ENCODE measurements at places on chromosomes 6 and 20. TPM values are rescaled to one million over a fixed set of nuclear protein-coding genes. Genes with fewer than 3 reads are reported as not detected.
A peak's percentile ranks its signal among the peaks of the same experiment; 100 is the strongest.

The QRSL1 gene
- total RNA-seq = 15.4 TPM

The IFT52 gene
- 18.7 TPM for total RNA-seq

The EDN1 gene
- total RNA-seq = 6.7 TPM

The GLYATL3 gene
- total RNA-seq = not detected

The GNAS-AS1 gene
- 1.2 TPM for total RNA-seq

DNA sequence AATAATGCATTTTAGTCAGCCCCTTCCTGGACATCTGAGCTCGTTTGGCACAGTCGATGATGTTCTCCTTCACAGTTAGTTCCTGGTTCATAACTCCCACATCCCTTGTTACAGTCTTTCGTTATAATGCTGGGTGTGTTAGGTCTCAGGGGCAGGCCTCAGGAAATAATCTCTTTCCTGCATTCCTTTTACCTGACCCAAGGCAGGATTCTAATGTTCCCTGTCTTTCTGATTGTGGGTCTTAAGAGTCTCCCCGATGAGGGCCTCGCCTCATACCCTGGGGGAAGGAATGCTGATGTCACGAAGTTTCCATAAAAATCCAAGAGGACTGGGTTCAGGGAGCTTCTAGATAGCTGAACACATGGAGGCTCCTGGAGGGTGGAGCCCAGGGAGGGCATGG is 104.0 kb upstream of the CARMIL1 start:
- no peak for DNase-seq

DNA sequence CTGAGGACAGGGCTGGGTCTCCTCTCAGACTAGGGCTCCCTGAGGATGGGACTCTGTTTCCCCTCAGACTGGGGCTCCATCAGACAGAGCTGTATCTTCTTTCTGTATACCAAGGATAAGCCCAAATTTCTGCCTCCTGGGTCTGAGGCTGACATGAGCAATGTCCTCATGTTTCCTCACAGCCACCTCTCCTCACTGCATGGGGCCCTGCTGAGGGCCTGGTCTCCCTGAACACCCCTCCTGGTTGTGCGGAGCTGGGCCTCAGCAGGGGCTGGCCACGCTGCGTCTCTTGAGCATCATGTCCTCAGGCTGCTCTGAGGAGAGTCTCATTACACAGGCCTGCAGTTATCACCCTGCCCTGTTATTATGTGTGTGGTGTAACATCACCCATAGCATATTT is 144.6 kb downstream of the LRFN2 start:
- no peak for DNase-seq

DNA sequence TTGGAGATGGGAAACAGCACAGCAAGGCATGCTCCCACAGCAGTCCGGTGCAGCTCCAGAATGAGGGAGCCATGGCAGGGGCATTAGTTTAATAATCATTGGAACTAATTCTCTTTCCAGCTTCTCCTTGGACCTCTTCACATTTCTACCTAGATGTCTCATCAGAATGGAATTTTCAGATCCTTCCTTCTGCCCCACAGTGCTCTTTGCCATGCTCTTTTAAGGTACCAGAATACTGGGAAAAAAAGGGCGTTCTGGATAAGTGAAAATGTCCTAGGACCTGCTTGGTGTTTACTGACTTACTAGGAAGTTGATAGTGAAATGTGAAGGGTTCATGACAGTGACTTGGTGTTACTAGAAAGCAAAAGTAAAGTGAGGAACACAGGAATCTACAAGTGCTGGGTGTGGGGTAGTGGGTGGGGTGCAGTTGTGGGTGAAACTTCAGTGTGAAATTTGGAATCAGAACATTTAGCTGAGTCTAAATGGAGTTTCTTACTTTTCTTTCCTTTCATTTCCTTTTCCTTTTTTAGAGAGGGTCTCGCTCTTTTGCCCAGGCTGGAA is 207.1 kb downstream of the ARID1B start:
- no peak for DNase-seq

DNA sequence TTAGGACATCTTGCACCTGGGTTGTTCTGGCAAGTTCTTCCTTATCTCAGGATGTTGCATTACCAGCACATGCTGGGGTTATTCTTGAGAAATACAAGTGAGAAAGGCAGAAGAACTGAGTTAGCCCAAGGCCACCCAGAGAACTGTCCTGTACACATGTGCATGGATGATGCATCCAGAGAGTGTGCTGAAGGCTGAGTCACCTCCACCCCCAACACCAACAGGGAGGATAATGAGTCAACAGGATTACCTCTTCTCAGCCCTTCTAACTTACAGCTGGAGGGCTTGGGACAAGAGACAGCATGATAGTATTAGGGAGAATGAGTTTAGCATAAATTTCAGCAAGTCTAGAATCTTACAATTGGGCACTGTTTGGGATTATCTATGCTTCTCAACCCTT is 8.5 kb downstream of the SCGN start:
- DNase-seq = no peak

- no peak for DNase-seq
Observed at GRCh38 chr20:52837378-52837777, 134.8 kb upstream of the TSHZ2 start.

DNA sequence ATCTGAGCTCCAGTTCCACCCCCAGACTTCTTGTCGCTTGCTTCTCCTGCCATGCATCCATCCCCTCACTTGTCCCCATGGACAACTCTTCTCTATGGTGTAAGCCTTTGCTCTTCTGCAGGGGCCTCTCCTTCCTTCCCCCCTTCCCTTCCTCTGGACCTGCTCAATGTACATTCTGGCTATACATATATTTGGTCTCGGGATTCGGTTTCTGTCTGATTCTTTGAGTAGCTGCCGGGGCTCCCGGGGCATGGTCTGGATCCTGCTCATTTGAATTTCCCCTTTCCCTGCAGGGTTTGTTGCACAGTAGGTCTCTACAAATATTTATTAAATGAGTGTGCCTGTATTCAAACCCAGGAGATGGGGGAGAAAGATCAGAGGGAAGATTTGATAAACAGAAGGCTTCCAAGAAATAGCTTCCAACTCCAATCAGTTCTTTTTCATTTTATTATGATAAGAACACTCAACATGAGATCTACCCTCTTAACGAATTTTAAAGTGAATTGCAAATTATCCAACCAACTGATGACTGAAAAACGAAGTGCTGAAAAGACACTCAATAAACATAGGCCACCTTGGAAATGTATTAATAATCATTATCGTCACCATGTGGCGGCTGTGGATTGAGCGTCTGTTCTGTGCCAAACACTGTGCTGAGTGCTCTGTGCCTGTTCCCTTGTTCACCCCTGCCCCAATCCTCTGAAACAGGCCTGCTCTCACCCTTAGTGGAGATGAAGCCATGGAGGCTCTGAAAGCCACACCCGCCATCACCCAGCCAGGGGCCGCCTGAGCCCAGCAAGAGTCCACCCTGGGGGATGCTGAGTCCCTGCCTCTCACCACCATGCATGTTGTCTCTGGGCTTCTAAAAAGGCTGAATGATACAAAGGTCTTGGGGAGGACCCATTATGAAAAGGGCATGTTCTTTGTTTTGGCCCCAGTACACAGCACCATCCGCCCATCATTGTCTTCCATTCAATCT is 34.3 kb upstream of the APCDD1L start:
- no peak for DNase-seq

DNA sequence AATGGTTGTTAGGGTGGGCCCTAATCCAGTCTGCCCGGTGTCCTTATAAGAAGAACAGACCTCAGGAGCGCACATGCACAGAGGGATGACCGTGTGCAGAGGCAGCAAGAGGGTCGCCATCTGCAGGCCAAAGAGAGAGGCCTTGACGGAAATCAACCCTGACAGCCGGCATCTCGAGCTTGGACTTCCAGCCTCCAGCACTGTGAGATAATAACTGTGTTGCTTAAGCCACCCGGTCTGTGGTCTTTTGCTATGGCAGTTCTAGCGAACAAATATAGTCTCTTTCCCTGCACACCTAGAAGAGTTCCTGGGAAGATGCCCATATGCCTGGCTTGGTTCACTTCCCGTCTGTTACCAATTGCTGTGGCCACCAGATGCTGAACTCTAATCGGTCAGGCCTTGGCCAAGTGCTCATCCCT is 35.3 kb upstream of the PTGIS start:
- DNase-seq = peak; percentile 70

- DNase-seq = no peak
Observed at GRCh38 chr6:43909474-43910148, 139.6 kb downstream of the VEGFA start.

DNA sequence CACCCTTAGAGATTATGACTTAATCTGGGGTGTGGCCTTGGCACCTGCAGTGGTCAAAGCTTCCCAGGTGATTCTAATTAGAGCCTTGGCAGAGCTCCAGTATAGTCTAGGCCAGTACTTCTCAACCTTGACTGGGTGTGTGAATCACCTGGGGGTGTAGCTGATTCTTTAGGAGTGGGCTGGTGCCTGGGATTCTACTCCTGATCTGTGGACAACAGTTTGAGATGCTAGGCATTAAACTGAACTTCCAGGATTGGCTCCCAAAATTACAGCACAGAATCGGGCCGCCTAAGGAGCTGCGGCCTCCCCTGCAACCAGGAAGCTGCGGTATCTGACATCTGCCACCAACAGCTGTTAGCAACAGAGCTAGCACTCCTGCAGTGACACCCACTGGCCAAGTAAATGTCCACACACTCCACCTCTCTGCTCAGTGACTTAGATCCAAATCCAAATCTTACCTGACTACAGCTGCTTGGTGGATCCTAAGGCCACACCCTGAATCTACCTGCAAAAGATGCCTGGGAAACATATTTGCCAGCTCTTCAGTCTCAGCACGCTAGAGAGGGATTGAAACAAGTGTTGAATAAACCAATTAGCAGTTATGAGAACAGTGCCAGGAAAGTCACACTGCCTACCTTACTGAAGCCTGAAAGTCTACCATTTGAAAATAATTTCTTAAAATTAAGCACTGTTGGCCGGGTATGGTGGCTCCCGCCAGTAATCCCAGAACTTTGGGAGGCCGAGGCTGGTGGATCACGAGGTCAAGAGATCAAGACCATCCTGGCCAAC is 126.7 kb downstream of the UNC5CL start:
- DNase-seq = peak; percentile 68

GRCh38 chr6:106185615-106186014 is 99.5 kb downstream of the PRDM1 start:
- DNase-seq = no peak

DNA sequence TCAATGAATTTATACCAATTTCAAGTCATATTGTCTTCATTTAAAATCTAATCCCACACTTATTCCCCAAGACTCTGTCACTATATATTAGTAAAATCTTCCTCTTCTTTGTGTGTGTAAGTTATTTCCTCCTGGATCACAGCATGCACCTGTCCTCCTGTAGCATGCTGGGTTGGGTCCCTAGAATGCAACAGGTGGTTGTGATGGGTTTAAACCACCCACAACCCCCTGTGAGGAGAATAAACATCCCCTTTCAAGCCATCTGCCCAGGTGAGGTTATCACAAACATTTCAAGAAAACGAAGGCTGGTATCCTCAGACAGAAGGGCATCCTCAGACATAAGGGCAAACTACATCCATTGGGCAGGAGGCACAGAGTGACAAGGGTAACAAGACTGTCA is 26.4 kb downstream of the DZANK1 start:
- DNase-seq = no peak

GRCh38 chr20:56933331-56933698 is 304.2 kb downstream of the TFAP2C start:
- DNase-seq = no peak

DNA sequence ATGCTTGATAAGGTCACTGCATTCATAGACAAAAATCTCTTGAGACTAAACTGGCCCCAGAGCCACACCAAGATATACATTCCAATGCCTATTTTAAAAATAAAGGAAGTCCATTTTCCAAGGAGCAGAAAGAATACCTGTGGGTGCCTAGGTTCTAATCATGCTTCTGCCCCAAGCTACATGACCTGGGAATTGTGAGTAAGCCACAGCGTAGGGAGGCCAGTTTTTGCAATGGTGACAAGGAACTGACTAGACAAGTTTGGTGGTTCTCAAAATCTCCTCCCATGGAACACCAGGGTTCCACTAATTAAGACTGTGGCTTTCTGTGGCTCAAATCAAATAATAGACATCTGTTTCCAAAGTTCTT is 83.3 kb downstream of the GMDS start:
- DNase-seq = no peak

GRCh38 chr20:20261159-20261558 is 106.7 kb upstream of the INSM1 start:
- no peak for DNase-seq

DNA sequence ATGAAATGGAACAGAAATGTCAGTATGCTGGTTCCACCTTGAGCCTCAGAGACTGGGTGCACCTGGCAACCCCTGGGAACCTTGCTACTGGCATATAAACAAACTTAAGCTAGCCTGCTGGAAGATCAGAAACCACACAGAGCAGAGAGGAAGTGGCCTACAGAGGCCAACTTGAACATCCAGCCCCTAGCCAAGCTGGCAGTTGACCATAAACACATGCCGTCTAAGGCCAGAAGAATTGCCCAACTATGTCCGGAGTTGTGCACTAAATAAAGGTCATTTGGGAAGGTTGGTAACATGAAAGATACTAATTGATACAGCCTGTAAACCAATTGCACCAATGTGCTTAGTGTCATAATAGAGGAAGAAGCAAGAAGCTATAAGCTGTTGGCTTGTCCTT is 266.6 kb upstream of the BTBD3 start:
- DNase-seq = no peak

GRCh38 chr6:137692806-137693205 is 174.3 kb upstream of the TNFAIP3 start:
- no peak for DNase-seq

DNA sequence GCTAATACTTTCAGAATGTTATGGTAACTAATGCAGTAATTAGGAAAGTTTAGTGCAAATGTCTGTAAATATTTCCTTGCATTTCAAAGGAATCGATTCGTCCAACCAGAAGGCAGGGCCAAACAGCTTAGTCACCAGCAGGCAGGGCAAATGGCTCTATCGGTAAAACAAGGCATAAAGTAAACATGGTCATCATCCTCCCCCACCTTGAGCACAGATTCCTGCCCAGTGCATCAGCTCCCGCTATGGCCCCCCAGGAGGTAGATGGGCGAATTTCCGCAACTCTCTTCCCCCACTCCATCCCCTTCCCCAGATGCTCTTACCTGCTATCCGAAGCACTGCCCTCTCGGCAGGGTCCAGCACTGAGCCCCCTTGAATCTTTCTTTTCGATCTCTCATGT is 103.8 kb upstream of the BEND6 start:
- DNase-seq = no peak

DNA sequence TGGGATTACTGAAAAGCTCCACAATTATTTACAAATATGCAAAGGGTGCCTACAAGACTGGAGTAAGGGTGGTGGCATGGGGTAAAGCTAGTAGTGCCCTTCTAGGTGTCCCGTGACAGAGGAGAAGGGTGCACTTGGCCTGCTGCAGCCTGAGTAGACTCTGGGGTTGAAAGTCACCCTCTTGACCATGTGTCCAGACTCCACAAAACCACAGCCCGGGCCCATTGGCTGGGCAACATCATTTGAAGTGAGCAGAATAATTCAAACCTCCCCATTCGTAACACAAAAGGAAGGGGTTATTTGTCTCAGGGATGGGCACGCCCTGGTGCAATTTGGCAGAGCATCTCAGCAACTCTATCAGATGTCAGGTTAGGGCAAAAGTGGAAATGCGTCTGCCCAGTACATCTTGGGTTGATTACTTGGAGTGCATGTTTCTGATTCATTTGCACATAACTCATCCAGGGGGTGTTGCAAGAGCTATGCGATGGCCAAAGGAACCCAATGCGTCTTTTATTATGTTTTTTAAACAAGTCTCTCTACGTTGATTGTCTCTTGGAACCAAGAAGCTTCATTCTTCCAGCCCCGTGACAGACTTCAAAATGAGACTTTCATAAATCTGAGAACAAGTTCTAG is 56.7 kb downstream of the ISM1 start:
- no peak for DNase-seq

Measured in dorsolateral prefrontal cortex (tissue), 122 donors.